ENCODE measurements at places on chromosomes 3 and 15. TPM values are rescaled to one million over a fixed set of nuclear protein-coding genes. Genes with fewer than 3 reads are reported as not detected.
A peak's percentile ranks its signal among the peaks of the same experiment; 100 is the strongest.

KLF15 gene
- total RNA-seq = 0.70 TPM

DNA sequence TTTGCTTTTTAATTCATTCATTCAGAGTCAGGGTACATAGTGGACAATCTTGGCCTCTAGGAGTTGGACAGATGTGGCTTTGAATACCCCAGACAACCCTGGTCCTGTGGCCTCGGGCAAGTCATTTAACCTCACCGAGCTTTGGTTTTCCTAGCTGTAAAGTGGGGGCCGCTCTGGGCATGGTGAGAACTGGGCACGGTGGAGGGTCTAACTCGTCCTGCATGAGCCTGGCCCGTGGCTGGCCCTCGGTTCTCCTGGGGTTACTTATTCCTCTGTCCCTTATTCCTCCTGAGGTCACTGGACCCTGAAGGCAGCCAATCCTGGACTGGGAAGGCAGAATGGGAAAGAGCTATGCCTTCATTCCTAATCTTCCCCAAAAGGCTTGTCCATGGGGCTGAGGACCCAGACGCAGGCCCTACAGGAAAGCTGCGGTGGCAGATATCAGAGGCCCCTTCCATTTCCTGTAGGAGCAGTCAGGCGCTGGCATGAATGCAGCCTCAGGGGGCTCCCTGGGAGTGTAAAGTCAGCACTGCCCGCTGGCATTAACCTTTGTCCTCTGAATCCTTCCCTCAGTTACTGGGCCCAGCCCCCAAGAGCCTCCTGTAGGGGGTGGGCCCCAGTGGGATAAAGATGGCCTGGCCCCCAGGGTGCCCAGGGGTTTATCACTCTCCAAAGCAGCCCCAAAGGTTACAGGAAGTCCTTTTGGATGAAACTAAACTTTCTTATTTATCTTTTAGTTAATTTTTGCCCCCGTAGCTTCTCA lies 17.9 kb upstream of the SEC13 start:
- H3K27me3 ChIP-seq = no peaks in the 10 kb centered on the region
- H3K27ac ChIP-seq = no peak overlapping the region
- no peaks in the 10 kb centered on the region for H3K36me3 ChIP-seq
- H3K4me3 ChIP-seq = no peak overlapping the region
- no peak for DNase-seq
- H3K4me1 ChIP-seq = no peaks in the 10 kb centered on the region

DNA sequence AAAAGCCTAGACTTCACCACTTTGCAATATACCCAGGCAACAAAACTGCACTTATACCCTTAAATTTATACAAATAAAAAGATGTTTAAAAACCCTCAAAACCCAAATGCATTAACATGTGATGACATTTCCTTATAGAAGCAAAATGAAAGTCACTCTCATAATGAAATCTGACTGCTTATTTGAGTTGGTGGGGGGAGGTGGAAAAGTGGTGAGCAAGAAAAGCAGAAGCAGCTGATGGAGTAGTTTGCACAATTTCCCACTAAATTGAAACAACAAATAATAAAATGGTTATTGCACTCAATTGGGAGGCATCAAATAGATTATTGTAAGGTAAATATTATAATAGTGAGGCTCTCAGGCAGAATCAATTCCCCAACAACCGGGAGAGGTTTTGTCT lies 54.0 kb upstream of the GADL1 start:
- no peaks in the 10 kb centered on the region for H3K36me3 ChIP-seq
- no peaks in the 10 kb centered on the region for H3K4me1 ChIP-seq
- no peaks in the 10 kb centered on the region for H3K27me3 ChIP-seq
- H3K27ac ChIP-seq = no peak overlapping the region
- no peak for DNase-seq

GRCh38 chr3:150956376-150956775 lies 16.2 kb downstream of the CLRN1 start:
- H3K27ac ChIP-seq = no peak overlapping the region
- no peaks in the 10 kb centered on the region for H3K4me1 ChIP-seq
- no peaks in the 10 kb centered on the region for H3K36me3 ChIP-seq
- DNase-seq = no peak
- no peaks in the 10 kb centered on the region for H3K27me3 ChIP-seq
- H3K4me3 ChIP-seq = no peak overlapping the region

ALDH1L1 gene
- not detected for total RNA-seq

DNA sequence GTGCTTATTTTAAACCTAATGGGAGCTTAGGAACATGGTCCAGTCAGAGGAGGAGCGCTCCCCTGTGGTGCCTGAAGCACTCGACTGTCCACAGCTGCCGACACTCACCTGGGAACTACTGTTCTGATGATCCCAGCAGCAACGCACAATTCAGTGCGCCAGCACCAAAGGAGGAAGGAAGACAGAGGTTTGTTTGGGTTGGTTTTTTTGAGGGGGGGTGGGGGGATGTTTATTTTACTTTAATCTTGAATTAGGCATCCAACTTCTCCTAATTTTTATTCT lies 48.8 kb upstream of the VGLL4 start:
- H3K27ac ChIP-seq = no peak overlapping the region
- no peak for DNase-seq
- H3K27me3 ChIP-seq = no peaks in the 10 kb centered on the region
- no peaks in the 10 kb centered on the region for H3K36me3 ChIP-seq
- no peaks in the 10 kb centered on the region for H3K4me1 ChIP-seq

DNA sequence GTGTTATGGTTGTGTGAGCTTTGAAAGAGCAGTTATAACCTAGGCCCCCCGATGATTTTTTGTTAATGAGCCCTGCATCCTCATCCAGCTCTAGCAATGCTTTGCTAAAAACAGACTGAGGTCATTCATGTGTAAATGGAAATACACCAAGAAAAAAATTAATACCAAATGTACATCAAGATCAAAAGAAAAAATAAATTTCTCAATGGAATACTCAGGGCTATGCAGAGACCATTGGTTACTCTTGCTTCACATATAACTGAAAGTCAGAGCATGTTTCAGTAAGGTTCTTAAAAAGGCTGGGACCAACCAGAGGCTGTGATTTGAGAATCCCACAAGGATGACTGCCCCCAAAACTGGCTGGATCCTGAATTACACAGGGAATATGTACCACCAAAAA lies 48.0 kb downstream of the ARHGAP31 start:
- DNase-seq = no peak
- H3K4me1 ChIP-seq = no peaks in the 10 kb centered on the region
- no peaks in the 10 kb centered on the region for H3K36me3 ChIP-seq
- H3K27ac ChIP-seq = no peak overlapping the region
- H3K4me3 ChIP-seq = no peak overlapping the region

ROBO1 gene
- total RNA-seq = 2.4 TPM

DNA sequence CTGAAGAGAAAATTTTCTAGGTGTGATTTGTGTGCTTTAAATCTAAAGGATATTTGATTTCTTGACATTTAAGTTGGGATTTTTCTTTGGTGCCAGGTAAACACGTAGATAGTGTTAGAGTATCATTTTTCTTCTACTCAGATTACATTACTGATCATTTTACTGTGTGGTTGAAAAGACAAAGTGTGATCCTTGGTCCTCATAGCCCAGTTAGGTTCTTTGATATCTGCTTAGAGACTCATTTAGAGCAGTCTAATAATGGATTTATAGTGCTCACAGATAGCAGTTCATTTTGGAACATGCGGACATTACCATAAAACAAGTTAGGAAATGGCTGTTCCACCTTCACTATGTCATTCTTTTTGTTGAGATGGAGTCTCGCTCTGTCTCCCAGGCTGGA lies 12.4 kb downstream of the ARL8B start:
- H3K36me3 ChIP-seq = no peaks in the 10 kb centered on the region
- no peak overlapping the region for H3K27ac ChIP-seq
- no peak for DNase-seq
- no peaks in the 10 kb centered on the region for H3K4me1 ChIP-seq
- H3K27me3 ChIP-seq = no peaks in the 10 kb centered on the region

COLQ gene
- total RNA-seq = 7.2 TPM

CCRL2 gene
- 1.6 TPM for total RNA-seq

IL17RB gene
- total RNA-seq = 0.56 TPM

DNA sequence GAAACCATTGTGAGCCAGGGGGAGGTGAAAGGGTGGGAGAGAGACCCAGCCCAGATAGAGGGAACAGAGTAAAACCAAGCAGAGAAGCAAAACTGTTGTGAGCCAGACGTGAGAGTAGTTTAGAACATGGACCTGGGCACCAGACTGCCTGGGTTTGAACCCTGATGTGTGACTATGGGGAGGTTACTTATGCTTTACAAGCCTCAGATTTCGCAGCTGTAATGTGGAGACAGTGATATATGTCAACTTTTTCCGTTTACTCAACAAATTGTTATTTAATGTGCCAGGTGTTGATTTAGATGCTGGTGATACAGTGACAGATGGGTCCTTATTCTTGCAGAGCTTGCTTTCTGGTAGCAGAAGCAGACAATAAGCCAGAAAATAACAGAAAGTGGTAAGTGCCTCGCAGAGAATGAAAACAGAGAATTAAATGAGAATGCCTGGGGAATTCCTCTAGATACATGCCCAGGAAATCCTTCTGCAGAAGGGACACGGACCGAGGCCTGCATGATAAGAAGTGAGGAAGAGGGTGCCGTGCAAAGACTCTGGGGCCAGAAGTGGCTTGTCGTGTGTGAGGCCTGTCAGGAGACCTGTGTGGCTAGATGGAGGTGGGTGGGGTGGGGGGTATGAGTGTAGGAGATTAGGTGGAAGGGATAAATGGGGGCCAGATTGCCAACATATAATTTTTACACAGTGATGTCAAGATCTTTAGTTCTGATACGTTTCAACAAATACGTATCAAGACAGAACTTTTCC lies 15.0 kb downstream of the KAT2B start:
- H3K4me3 ChIP-seq = peak overlapping the region; percentile 1
- H3K4me1 ChIP-seq = peaks cover 59% of the 10 kb centered on the region
- H3K27ac ChIP-seq = peak overlapping the region; percentile 74
- no peaks in the 10 kb centered on the region for H3K36me3 ChIP-seq

ST3GAL6 gene
- not detected for total RNA-seq

- peaks cover 18% of the 10 kb centered on the region for H3K27me3 ChIP-seq
- no peaks in the 10 kb centered on the region for H3K36me3 ChIP-seq
- no peaks in the 10 kb centered on the region for H3K4me1 ChIP-seq
- no peak overlapping the region for H3K27ac ChIP-seq
These were observed 18.6 kb downstream of the MAGEF1 start for GRCh38 chr3:184693011-184693975.

GRK7 gene
- 0.09 TPM for total RNA-seq

- H3K27me3 ChIP-seq = no peaks in the 10 kb centered on the region
- H3K4me3 ChIP-seq = no peak overlapping the region
- H3K36me3 ChIP-seq = no peaks in the 10 kb centered on the region
These were observed 183.3 kb upstream of the ZBTB20 start for GRCh38 chr3:115330430-115330829.

DNA sequence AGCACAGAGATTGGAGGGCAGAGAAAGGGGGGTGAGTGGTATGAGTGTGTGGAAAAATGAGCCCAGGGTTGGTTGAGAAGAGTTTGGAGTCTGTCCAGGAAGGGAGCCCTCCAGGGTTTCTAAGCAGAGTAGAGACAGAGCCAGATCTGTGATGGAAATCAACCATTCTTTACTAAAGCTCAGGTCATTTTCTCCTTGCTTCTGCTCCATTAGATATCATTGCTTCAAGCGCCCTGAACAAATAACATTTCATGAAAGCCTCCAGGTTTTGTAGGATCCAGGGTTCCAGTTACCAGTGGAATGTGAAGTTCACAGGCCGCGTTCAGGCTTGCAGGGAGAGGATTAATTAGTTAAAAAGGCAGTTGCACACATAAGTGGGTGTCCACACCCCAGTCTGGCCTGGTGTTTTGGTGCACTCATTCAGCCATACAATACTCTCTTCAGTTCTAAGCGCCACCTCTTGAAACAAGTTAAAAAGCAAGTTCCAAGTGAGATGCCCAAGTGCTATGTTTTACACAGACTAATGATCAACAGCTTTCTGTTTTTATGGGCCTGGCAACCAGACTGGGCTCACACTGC lies 16.4 kb upstream of the BOC start:
- no peak overlapping the region for H3K4me3 ChIP-seq
- H3K27ac ChIP-seq = no peak overlapping the region
- no peak for DNase-seq
- no peaks in the 10 kb centered on the region for H3K27me3 ChIP-seq
- H3K36me3 ChIP-seq = no peaks in the 10 kb centered on the region
- H3K4me1 ChIP-seq = no peaks in the 10 kb centered on the region

DNA sequence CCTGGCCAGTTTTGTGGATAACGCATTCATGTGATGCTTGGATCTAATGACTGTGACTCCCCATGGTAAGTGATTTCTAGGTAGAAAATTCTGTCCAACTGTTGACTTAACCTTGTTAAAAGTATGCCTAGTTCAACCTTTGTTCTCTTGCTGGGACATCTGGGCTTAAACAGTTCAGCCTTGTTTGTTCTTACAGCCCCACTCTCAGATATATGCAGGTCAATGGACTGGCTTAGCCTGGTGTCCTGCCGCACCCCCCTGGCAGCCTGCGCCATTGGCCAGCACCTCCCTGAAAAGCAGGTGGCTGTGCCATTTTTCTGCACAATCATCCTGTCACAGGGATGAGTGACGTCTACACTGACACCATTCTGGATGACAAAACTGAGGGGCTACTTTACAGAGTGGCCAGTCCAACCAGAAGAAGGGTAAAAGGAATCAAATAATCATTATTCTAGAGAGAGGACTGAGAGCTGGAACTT lies 244.7 kb upstream of the ONECUT1 start:
- H3K4me1 ChIP-seq = no peaks in the 10 kb centered on the region
- no peak overlapping the region for H3K4me3 ChIP-seq
- H3K27ac ChIP-seq = no peak overlapping the region
- no peak for DNase-seq
- H3K27me3 ChIP-seq = peaks cover 2% of the 10 kb centered on the region

DNA sequence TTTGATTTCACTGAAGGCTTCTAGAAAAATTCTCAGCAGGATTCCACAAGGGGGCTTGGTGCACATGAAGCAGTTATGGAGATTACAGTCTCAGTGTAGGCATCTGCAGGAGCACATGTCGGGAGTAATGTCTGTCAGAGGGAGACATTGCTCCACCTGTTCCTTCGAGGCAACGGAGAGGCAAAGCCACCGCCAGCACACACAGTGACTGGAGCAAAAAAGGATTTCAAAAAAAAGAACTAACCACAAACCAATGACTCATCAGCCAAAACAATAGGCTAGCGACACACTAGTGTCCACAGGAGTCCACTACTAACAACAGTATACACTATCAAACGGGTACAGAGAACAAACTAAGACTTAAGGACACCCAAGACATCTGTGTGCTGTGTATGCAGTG lies 68.9 kb downstream of the NPTN start:
- no peak for DNase-seq
- no peak overlapping the region for H3K27ac ChIP-seq
- no peaks in the 10 kb centered on the region for H3K4me1 ChIP-seq
- no peak overlapping the region for H3K4me3 ChIP-seq

- no peak for DNase-seq
- no peak overlapping the region for H3K27ac ChIP-seq
- H3K27me3 ChIP-seq = no peaks in the 10 kb centered on the region
- no peak overlapping the region for H3K4me3 ChIP-seq
- H3K36me3 ChIP-seq = no peaks in the 10 kb centered on the region
These were observed 26.9 kb upstream of the ZBBX start for GRCh38 chr3:167406876-167407492.

- DNase-seq = no peak
- no peaks in the 10 kb centered on the region for H3K27me3 ChIP-seq
- peaks cover 50% of the 10 kb centered on the region for H3K4me1 ChIP-seq
- no peak overlapping the region for H3K4me3 ChIP-seq
- H3K36me3 ChIP-seq = no peaks in the 10 kb centered on the region
- peak overlapping the region; percentile 50 for H3K27ac ChIP-seq
These were observed 316.9 kb upstream of the ICE2 start for GRCh38 chr15:60795889-60796288.

GRCh38 chr3:9037144-9037711 lies 74.0 kb upstream of the RAD18 start:
- no peaks in the 10 kb centered on the region for H3K27me3 ChIP-seq
- H3K4me1 ChIP-seq = no peaks in the 10 kb centered on the region
- no peak overlapping the region for H3K27ac ChIP-seq
- no peak for DNase-seq
- H3K4me3 ChIP-seq = no peak overlapping the region
